ENCODE measurements at places on chromosomes 2 and 18. TPM values are rescaled to one million over a fixed set of nuclear protein-coding genes. Genes with fewer than 3 reads are reported as not detected.
A peak's percentile ranks its signal among the peaks of the same experiment; 100 is the strongest.

DNA sequence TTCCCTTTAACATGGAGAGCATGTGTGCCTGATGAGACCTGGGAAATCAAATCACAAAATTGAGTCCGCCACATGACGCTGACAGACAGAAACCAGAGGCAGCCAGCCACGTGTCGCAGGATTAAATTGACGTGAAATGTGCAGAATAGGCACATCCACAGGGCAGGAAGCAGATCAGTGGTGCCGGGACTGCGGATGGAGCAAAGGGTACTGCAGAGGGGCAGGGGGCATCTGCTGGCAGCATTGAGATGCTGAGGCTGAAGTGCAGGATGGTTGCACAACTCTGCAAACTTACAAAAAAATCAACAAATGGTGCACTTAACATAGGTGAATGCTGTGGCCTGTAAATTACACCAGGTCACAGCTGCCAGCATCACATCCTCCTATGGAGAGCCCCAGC, 48.2 kb upstream of the TUBA3E start:
- no peak for DNase-seq

GRCh38 chr2:201779901-201780673, 646 bp downstream of the ALS2 start:
- DNase-seq = no peak

- no peak for DNase-seq
Measured at GRCh38 chr2:65495251-65495877, 63.0 kb upstream of the SPRED2 start.

GRCh38 chr2:191245046-191245868, at the start of gene MYO1B:
TSS of gene MYO1B (plus strand) at chr2:191245404. CDS start at chr2:191276896, 31,492 bp downstream.
- DNase-seq = peak; percentile 87

DNA sequence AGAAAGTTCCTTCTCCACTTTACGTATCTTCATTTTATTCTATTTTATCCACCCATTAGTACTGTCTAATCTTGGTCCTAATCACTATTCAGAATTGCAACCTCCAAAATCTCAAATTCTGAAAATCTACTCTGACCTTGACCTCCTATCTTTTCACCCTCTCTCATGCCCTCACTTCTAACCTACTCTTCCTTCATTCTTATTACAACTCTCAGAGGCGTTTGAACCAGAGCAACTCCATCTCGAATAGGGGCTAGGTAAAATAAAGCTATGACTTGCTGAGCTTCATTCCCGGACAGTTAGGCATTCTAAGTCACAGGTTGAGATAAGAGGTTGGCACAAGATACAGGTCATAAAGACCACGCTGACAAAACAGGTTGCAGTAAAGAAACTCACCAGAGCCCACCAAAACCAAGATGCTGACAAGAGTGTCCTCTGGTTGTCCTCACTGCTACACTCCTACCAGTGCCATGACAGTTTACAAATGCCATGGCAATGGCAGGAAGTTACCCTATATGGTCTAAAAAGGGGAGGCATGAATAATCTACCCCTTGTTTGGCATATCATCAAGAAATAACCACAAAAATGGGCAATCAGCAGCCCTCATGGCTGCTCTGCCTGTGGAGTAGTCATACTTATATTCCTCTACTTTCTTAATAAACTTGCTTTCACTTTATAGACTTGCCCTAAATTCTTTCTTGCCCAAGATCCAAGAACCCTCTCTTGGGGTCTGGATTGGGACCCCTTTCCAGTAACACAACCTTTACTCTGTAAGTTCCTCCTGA, 11.4 kb downstream of the CCDC88A start:
- no peak for DNase-seq

- DNase-seq = no peak
Measured at GRCh38 chr2:227510620-227510958, 38.6 kb downstream of the AGFG1 start.

DNA sequence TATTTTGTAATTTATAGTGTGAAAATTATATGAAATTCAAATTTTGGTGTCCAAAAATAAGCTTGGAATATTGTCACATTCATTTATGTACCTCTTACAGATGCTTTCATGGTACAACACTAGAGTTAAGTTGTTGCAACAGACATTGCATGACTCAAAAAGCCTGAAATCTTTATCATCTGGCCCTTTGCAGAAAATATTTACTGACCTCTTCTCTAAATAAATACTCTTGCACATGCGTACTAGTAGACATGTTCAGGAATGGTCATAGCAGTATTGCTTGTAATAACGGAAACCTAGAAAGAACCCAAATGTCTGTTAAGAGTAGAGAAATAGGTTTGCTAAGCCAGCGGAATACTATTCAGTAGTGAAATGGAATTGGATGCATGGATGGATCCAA, 60.4 kb downstream of the GALNT1 start:
- no peak for DNase-seq

- DNase-seq = no peak
Measured at GRCh38 chr18:4454537-4455112, 482 bp downstream of the DLGAP1 start.

DNA sequence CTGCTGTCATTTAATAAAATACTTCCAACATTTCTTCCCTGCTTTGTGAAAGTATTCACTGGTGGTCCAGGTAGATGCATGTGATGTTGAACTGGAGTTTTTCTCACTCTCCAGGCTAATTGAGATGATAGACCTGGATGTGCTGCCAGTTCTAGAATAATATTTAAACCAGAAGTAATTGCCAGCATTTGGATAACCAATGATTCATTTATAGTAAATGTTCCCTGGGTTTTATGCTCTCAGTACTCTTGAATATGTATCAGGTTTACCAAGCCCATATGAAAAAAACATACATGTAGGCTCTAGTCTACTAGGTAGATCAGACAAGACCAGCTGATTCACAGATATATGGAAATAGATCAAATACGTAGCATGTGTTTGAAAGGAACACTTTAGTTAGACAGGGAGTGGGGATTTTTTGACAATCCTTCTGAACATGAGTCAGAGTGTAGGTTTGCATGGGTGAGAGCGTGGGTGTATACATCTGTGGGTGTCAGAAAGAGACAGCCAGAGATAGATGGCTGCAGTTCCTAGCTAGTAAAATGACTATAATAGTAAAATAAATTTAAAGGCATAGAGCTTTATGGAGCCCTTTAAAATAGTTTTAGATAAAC, 115.1 kb downstream of the NAB1 start:
- DNase-seq = no peak

GRCh38 chr18:7122376-7122775, 4.8 kb upstream of the LAMA1 start:
- peak; percentile 54 for DNase-seq

GRCh38 chr2:108918941-108919341, 70.1 kb downstream of the EDAR start:
- DNase-seq = no peak

- DNase-seq = no peak
Measured at GRCh38 chr2:198499539-198499938, 695.1 kb downstream of the PLCL1 start.

GRCh38 chr2:216554286-216554685, 55.6 kb downstream of the RPL37A start:
- no peak for DNase-seq

DNA sequence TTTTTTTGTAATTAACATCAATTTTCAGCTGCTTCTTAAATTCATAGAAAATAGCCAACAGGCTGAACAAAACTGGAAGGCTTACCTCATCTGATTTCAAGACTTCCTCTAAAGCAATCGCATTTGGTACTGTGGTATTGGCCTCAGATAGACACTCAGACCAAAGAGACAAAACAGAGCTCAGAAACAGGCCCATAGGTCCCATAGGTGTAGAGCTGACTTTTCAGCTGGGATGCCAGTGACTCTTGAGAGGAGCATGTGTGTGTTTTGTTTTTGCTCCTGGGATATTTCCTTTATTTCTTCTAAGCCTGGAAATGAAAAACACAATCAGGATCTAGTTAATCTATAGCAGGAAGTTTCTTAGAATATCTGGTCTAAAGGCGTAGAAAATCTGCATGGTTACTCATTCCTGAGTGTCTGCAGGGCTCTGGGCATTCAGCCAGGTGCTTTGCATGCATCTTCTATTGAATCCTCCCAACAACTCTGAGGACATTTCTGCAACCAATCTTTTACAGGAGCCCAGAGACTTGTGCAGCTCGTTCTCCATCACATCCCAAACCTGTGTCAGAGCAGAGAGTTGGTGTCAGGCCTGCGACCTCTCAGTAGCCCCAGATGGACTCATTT, 190.8 kb downstream of the RTP5 start:
- DNase-seq = no peak

GRCh38 chr2:106178716-106179115, 15.4 kb downstream of the UXS1 start:
- no peak for DNase-seq

DNA sequence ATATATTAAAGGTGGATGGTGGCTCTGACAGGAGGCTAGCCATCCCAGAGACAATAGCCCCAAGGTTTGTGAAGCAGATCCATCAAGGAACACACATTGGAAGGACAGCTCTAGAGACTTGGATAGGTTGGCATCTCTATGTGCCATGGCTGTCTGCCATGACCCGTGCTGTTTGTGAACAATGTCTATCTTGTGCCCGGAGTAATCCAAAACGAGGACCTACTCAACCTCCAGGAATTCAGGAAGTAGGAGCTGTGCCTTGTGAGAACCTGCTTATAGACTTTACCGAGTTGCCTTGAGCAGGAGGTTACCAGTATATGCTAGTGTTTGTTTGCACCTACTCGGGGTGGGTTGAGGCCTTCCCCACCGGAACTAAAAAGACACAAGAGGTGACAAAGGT, 43.1 kb upstream of the SELENOI start:
- no peak for DNase-seq

- no peak for DNase-seq
Measured at GRCh38 chr2:88807237-88807962, 115.9 kb downstream of the RPIA start.

DNA sequence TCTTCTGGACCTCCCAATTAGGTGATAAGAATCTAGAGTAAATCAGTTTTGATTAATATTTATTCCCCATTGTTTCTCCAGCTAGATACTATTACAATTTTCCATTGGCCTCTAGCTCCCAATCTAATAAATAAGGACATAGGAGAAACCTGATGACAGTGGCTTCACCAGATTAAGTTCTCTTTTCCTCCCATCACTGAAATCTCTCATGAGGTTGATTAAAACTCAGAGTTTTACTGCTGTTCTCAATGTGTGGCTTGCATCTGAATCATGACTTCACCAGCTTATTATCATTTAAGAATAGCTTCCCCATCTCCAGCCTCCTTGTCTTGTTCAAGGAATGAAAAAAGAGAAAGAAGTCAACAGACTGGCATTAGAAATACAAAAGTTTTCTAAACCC, 3.9 kb upstream of the CCDC102B start:
- DNase-seq = no peak

DNA sequence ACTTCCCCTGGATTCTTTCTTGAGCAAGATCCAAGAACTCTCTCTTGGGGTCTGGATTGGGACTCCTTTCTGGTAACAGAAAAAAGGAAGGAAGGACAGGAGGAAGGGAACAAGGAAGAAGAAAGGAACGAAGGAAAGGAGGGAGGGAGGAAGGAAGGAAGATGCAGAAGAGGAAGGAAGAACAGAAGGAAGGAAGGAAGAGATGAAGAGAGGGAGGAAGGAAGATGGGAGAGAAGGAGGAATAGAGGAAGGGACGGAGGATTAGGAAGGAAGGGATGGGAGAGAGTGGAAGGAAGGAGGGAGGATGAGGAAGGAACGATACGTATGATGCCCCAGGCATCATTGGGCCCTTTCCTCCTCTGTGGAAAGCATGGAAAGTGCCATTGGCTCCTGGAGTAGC, 58.6 kb downstream of the CYP26B1 start:
- DNase-seq = no peak

- no peak for DNase-seq
Measured at GRCh38 chr2:168231609-168232241, 15.7 kb downstream of the STK39 start.

GRCh38 chr2:176819306-176819705, 393.3 kb upstream of the HNRNPA3 start:
- no peak for DNase-seq

- DNase-seq = no peak
Measured at GRCh38 chr2:197265924-197266323, 44.7 kb downstream of the ANKRD44 start.

DNA sequence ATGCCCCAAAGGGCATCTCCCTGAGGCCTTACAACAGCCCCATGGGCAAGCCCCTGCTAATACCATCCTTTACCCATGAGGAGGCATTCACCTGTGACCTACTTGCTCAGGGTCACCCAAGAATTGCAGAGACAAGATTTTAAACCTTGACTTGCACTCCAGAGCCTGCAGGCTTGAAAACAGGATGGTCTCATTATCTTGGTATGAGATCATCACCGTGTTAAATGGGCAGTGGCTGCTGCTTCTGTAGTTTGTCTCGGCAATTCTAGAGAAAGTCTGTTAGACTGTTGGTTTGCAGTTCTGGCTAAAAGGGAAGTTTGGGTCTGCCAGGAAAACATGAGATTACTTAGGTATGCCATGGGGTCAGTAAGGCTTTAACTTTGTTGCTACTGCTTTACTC, 698.9 kb downstream of the GALR1 start:
- DNase-seq = no peak

GRCh38 chr2:150607390-150607811, 119.9 kb upstream of the RND3 start:
- no peak for DNase-seq

- DNase-seq = no peak
Measured at GRCh38 chr18:49988101-49988500, 174.8 kb upstream of the ACAA2 start.

The ERBB4 gene
- 2.5 TPM for total RNA-seq

The CXCR1 gene
- total RNA-seq = not detected

The UGT1A9 gene
- not detected for total RNA-seq

The C2orf78 gene
- total RNA-seq = not detected

The CCL20 gene
- total RNA-seq = not detected

The RAB17 gene
- 3.9 TPM for total RNA-seq

The COLEC12 gene
- total RNA-seq = 113 TPM

The NYAP2 gene
- not detected for total RNA-seq

The TLX2 gene
- not detected for total RNA-seq

The AQP12A gene
- total RNA-seq = not detected

The CREB1 gene
- 74.2 TPM for total RNA-seq

The RBM43 gene
- 6.9 TPM for total RNA-seq

The MBD2 gene
- 58.3 TPM for total RNA-seq

The GEN1 gene
- 5.5 TPM for total RNA-seq

The C2orf80 gene
- total RNA-seq = not detected

The LRRTM4 gene
- total RNA-seq = not detected

The MALT1 gene
- total RNA-seq = 28.8 TPM

The FOXI3 gene
- not detected for total RNA-seq
